H1 (cell line): ENCODE measurements at places on chromosomes 12 and 14. TPM values are rescaled to one million over a fixed set of nuclear protein-coding genes. Genes with fewer than 3 reads are reported as not detected.
A peak's percentile ranks its signal among the peaks of the same experiment; 100 is the strongest.

DNA sequence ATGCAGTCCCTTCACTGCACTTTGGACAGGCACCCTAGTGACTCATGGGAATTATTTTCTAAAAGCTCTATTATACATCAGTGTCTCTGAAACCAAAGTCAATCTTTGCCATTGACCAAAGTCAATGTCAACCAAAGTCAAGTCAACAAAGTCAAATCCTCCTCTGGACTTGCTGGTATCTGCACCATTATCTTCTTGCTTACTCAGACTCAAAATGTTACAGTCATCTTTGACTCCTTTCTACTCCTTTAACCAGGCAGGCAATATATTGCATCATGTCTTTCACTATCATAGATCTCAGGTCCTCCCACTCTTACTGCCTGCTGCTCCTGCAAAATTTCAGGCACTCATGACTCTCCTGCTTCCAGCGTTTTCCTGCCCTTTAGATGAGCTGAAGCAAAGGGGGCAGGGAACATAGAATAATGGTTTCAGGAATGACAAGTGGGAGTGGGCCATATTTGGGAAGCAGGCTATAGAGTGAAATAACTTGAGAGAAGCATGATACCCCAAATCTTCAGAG lies 39.2 kb downstream of the IGF1 start:
- no peak overlapping the region for H3K4me3 ChIP-seq
- DNase-seq: no peak
- H3K36me3 ChIP-seq: no peaks in the 10 kb centered on the region
- no peaks in the 10 kb centered on the region for H3K27me3 ChIP-seq
- H3K27ac ChIP-seq: no peak overlapping the region

DNA sequence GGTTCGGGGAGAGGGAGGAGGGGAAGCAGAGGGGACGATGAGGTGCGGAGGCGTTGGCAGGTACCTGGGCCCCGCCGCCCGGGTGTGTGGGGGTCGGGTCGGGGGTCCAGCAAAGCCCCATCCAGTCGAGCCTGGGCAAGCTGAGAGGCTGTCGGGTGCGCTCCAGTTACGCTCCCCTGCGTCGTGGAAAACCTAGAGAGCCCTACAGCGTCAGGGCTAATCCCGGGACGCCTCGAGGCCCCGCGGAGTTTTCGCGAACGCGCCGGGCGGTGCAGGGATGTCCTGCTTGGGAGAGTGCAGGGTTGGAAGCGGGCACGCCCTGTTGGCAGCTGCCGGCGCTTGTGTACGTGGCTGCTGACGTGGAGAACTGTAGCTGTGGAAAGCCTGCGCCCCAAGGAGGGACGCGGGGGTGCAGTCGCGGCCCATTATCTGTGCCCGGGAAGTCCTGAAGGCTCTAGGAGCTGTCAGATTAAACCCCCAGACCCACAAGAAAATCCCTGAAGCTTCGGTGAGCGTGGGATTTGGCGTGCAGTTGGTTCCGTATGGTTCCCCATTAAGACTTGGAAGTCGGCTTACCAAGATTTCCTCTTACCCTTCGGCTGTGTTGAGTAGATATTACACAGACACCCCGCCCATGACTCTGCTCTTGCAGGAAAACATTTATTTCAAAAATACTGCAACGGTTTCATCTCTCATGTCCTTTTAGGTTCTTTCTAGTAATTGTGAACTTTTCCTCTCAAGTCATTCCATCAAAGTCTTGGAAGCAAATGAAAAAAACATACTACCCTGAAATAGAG lies 11.3 kb upstream of the SLC38A2 start:
- H3K4me3 ChIP-seq: peak overlapping the region; percentile 79
- H3K27ac ChIP-seq: peak overlapping the region; percentile 94
- peaks cover 27% of the 10 kb centered on the region for H3K4me1 ChIP-seq
- H3K36me3 ChIP-seq: peaks cover 2% of the 10 kb centered on the region; the same call in 1 of the 2 replicates

DNA sequence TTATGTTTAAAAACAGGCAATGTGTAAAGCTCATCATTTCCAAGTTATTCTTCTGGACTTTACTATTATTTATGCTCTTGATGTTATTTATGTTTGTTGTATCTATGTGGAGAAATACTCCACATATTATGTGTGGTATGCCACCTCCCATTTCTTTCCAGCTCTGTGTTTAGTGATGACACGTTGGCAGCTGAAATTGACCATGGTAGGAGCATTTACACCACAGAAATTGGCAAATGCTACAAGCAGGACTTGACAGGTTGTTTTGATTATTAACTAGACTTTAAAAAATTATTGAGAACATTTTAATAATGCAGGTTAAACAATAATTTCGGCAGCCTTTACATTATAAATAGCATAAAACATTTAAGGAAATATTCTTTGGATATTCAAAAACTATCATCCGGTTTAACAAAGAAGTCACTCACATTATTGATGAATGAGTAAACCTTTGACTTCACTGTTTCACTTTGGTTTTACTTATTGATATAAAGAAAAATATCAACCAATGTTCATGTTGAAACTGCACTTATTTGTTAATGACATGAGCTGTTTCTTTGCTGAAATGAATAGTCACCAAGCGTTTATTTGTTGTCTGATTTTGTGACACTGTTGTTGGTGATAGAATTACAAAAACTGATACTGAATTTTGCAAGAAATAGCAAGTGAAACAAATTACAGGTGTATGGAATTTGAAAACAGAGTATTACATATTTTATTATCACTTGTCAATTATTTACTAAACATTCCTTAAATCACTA lies 76.8 kb downstream of the HMGA2 start:
- H3K4me1 ChIP-seq: peaks cover 18% of the 10 kb centered on the region; the same call in 1 of the 2 replicates
- H3K27ac ChIP-seq: no peak overlapping the region
- H3K27me3 ChIP-seq: peaks cover 1% of the 10 kb centered on the region
- no peak overlapping the region for H3K4me3 ChIP-seq

IL31 gene
- total RNA-seq: not detected in 2 replicates
